ENCODE measurements at places on chromosomes 16 and 17. TPM values are rescaled to one million over a fixed set of nuclear protein-coding genes. Genes with fewer than 3 reads are reported as not detected.
A peak's percentile ranks its signal among the peaks of the same experiment; 100 is the strongest.

Gene HOXB6
- total RNA-seq = 4.6 TPM

Gene AATK
- 1.5 TPM for total RNA-seq

Gene ARHGDIG
- total RNA-seq = not detected

Gene MT3
- total RNA-seq = not detected

Gene PYY
- not detected for total RNA-seq

Gene TP53I13
- total RNA-seq = 30.2 TPM

GRCh38 chr16:81457326-81458133, 12.9 kb downstream of the CMIP start:
- no peak for DNase-seq

GRCh38 chr17:20173091-20173490, 163.9 kb downstream of the SPECC1 start:
- DNase-seq = no peak

DNA sequence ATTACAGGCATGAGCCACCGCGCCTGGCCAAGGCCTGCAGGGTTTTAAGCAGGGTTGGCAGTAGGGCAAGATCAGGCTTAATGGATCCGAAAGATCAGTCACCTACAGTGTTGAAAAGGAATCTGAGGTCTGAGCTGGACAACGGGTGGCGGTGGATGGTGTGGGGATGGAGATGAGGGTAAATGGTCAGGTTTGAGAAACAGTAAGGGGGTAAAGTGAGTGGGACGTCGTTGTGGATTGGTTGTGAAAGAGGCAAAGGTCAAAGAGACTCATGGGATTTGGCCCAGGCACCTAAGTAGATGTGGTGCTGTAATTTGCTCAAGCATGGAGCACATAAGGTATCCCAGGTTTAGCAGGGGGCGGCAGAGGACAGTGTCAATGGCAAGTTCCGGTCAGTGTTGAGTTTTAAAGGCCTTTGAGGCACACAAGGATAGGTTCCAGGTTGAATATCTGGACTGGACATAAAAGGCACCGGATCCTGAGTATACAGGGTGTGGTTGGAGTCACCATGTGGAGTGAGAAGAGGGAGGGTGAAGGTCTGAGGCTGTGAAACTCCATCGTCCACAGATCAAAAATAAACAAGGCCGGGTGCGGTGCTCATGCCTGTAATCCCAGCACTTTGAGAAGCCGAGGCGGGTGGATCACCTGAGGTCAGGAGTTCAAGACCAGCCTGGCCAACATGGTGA, 1.1 kb upstream of the SLC16A5 start:
- DNase-seq = no peak

GRCh38 chr17:2723505-2723996, 12.0 kb upstream of the CLUH start:
- DNase-seq = no peak

DNA sequence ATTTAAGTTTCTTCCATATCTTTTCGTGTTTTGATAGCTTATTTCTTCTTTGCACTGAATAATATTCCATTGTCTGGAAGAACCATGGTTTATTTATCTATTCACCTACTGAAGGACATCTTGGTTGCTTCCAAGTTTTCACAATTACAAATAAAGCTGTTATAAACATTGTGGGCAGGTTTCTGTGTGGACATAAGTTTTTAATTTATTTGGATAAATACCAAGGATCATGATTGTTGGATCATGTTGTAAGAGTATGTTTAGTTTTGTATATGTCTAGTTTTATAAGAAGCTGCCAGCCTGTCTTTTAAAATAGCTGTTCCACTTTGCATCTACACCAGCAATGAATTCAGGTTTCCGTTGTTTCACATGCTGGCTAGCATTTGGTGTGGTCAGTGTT, 339.4 kb downstream of the CDH11 start:
- DNase-seq = no peak

GRCh38 chr17:29640981-29641642, 18.4 kb upstream of the CORO6 start:
- DNase-seq = no peak

DNA sequence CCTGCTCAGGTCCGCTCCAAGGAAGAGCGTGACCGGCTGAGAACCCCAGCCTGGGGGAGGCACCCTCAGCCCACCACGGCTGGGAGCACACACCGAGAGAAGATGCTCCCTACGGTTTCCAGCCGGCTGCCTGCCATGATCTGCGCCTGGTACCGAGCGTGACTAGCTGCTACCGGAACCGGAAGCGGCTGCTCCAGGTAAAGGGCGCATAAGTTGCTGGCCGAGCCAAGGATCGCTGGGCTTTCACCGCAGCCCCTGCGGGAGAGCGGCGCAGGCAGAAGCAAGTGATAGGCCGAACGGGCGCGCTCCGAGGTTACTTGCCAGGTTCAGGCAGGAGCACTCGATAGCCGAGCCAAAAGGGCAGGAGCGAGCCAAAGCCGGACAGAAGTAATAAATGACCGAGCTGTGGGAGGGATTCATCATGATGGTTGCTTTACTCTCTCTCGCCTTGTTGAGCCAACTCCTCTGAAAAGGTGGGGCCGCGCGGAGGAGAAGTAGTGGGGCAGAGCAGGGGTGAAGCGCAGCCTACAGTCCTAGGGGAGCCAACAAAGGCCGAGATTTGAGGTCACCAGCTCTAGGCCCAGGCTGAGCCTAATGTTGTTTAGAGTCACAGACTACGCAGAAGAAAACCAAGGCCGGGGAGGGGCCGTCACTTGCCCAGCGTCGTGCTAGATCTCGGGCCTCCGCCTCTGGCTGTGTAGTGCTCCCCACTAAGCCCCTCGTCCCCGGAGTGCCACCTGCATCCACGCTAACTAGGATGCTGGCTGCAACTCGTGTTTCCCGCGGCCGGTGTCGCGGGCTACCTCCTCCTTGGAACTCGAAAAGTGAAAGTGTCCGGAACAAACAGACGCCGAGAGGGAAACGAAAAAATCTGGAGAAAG, at the start of gene MRPS23:
Gene MRPS23 (minus strand): TSS at position 171 of the 881 bp plus-strand sequence. CDS start 34 bp downstream, at position 137.
- DNase-seq = peak; percentile 97

GRCh38 chr16:58651965-58652348, 22.3 kb upstream of the CNOT1 start:
- DNase-seq = no peak

GRCh38 chr16:70579248-70579647, 55.6 kb downstream of the SF3B3 start:
- no peak for DNase-seq
